ENCODE measurements at places on chromosomes 12 and 14.

- no peak for DNase-seq
These were observed 1304.7 kb upstream of the FLRT2 start for GRCh38 chr14:84225268-84225667.

- no peak for DNase-seq
These were observed 2.4 kb downstream of the CRIP2 start for GRCh38 chr14:105476831-105477659.

DNA sequence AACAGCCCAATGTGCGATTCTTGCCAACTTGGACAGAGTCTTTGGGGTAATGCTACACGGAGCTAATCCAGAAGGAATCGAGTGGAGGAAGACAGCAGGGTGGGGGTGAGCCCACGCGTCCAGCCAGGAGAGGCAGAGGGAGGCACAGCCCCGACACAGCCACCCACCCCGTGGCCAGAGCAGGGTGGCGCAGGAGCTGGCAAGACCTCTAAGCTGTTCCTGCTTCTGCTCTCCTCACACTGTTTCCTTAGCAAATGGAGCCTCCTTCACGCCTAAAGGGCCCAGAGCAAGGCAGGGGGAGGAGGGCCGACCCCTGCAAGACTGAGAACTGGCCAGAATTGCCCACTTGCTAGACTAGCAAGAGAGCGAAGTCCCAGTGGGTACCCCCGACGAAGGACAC is 91.5 kb downstream of the FBXL14 start:
- DNase-seq: no peak

DNA sequence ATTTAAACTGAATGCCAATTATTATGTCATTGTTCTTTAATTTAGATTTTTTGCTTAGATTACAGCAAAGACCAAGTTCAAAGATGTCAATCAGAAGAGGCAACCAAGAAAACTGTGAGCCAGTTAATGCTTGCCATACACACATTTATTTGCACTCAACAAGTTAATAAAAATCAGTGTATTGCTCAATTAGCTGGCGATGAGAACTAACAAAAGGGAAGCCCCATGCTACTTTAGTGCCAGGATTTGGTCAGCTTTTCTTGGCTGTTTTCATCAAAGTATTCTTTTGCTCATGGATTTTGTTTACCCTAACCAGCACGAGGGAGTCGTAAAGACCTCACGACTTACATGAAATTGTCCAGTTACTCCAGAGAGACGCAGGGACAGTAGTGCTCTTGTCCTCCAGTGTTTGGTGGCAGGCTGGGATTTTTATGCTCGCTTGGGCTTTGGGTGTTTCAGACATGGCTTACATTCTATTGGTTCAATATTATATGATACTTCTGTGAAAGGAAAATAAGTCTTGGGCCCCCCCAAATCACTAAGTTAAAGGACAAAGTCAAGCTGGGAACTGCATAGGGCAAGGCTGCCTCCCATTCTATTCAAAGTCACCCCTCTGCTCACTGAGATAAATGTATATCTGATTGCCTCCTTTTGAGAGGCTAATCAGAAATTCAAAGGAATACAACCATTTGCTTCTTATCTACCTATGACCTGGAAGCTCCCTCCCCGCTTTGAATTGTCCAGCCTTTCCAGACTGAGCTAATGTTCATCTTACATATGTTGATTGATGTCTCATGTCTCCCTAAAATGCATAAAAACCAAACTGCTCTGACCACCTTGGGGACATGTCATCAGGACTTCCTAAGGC is 7.4 kb upstream of the B4GALNT1 start:
- no peak for DNase-seq

GRCh38 chr12:67447180-67447579 is 178.0 kb downstream of the CAND1 start:
- DNase-seq: no peak

DNA sequence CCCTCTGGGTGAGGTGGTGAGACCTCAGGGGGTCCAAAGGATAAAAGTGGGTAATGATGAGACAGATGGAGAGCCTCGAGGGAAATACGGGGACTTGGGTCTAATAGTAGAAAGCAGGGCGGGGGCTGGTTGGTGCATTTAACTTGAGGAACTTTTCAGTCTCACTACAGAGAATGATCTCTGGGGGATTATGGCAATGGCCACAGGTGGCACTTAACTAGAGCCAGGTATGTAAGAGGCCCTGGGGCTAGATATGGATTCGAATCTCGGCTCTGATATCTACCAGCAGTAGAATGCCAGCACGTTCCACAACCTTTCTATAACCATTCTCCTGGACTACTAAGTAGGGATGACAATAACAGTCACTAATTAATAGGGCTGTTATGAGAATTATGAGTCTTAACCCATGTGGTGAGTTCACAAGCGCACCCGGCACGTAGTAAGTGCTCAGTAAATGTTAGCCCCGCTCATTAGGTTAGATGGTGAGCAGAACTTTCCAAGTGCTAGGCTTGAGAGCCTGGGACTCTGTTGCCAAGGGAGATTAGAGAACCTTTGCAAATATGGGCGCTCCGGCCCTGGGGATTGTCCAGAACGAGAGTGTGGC is 888 bp upstream of the PLXNC1 start:
- DNase-seq: no peak

GRCh38 chr12:79250186-79250585 is 385.6 kb downstream of the SYT1 start:
- DNase-seq: no peak

- no peak for DNase-seq
These were observed 206.5 kb downstream of the ETV6 start for GRCh38 chr12:11855983-11856374.

- no peak for DNase-seq
These were observed 4.5 kb downstream of the AJUBA start for GRCh38 chr14:22977684-22978486.

GRCh38 chr12:104669089-104669721 is 212.5 kb downstream of the CHST11 start:
- DNase-seq: no peak

DNA sequence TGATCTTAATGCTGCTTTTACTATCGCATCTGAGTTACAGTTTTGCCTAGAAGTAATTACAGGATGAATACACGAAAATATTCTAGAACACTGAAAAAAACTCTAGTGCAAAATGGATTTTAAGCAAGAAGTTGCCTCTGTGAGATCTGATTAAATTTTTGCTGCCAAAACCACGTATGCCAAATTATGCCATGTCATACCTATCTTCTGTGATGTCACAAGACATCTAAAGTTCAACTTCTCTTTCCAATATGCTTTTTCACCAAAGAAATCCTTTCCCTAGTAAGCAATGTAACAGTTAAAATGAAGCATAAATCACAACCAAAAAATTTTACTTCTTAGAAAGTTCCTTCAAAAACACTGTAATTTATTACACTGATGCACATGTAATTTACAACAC is 39.6 kb downstream of the HECTD4 start:
- DNase-seq: no peak

GRCh38 chr14:75967866-75968265 is 13.9 kb downstream of the TGFB3 start:
- no peak for DNase-seq

DNA sequence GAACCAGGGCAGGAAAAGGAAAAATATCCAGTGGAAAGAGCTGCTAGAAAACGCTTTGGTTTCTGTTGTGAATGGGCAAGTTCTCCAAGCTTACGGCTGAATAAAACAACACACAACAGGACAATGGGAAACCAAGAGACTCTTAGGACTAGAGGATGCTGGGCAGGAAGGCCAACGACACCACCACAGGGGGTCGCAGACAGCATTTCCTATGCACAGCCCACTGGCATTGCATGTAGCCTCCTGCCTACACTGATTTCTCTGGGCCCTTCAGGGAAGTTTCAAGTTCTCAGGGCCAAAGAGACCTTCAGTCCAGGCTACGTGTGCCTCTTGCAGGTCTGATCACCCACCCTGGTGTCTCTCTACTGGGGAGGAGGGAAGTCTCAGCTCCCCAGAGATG is 108.0 kb downstream of the RIMBP2 start:
- DNase-seq: no peak

- DNase-seq: no peak
These were observed 295.6 kb upstream of the FLRT2 start for GRCh38 chr14:85234156-85235025.

GRCh38 chr12:110826592-110827200 is 20.1 kb upstream of the CCDC63 start:
- peak; percentile 63 for DNase-seq

GRCh38 chr12:33061844-33062243 is 165.3 kb upstream of the PKP2 start:
- DNase-seq: no peak

Measured in stimulated activated CD8-positive, alpha-beta memory T cell treated with anti-CD3 and anti-CD28 coated beads, Interleukin-4, amount 100 ng/mL, for 1 hour (primary cell).